ENCODE measurements at places on chromosomes 16 and 17. TPM values are rescaled to one million over a fixed set of nuclear protein-coding genes. Genes with fewer than 3 reads are reported as not detected.

DNA sequence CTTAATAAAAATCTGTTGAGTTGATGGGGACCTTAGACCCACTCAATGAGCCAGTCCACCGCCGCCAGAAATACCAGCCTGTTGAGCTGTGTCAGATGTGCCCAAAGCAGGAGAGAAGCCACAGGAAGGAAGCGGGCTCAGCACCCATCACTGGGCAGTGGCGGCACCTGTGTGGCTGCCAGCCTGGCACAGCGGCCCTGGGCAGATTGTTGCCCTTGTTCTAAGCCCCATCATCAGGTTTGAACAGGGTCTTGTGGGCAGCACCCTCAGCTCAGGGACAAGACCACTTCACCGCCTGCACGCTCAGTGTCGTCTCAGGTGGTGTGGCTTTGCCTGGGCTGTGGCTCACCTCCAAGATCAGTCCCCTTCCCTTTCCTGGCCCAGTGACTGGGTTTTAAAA is 9.3 kb downstream of the ENDOV start:
- DNase-seq = no peak

GRCh38 chr17:31696184-31696602 is 162.9 kb downstream of the COPRS start:
- DNase-seq = peak; percentile 94

GRCh38 chr16:85370543-85370880 is 242.6 kb upstream of the GSE1 start:
- no peak for DNase-seq

DNA sequence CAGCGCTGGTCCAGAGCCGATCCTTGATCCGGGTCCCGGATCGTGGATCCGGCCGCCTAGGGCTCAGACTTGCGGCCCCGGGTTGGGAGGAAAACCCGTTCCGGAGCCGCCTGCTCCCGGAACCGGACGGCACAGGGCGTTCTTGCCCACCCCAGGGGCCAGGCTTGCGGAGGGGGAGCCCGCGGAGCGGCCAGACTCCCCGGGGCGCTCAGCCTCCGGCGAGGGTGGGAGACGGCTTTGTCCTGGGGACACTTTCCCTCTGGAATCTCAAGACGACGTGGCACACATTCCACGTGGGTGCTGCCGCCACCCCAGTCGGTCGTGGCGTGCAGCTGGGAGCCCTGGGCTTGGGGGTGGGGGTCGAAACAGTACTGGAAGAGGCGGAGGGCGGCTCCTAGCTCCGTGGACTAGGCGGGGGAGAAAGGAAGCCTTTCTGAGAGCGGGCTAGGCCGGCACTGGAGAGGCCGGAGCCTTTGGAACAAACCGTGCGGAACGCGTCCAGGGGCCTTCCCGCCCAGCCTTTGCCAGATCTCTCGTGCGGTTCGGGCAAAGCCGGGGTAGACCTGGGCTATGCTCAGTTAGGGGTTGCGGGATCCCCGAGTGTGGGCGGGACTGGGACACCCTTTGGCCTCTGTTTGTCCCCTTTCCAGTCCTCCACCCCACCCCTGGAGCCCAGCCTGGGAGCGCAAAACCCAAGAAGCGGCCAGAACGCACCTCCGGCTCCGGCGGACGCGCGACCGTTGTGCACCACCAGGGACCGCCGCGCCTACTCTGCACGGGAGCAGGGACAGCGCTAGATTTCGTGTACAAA is 26.5 kb downstream of the SREBF1 start:
- peak; percentile 90 for DNase-seq

DNA sequence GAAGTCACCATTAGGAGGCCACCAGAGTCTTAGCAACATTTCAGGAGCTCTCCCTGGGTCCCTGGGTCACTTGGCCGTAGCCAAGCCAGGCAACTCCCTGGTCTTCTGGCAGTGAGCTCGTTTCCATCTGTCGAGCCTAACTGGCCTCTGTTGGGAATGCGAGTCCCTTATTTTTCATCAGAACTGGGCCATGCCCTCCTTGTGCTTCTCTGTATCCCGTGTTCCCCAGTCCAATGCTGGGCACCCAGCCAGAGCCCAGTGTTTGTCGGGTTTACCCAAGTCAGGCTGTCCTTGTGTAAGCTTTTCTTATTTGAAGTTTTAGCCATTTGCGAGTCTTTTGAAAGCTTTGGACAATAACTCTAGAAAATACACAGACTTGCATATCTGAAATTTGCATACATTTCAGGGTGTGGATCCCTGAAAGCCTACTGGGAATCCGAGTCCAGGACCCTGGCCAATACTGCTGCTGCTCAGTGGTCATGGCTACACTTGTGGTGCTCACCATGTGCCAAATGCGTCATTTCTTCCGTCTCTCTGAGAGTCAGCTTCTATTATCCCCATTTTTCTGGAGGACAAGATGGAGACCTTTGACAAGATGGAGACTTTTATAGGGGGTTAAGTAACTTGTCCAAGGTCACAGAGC is 81.6 kb upstream of the LGALS9 start:
- no peak for DNase-seq

DNA sequence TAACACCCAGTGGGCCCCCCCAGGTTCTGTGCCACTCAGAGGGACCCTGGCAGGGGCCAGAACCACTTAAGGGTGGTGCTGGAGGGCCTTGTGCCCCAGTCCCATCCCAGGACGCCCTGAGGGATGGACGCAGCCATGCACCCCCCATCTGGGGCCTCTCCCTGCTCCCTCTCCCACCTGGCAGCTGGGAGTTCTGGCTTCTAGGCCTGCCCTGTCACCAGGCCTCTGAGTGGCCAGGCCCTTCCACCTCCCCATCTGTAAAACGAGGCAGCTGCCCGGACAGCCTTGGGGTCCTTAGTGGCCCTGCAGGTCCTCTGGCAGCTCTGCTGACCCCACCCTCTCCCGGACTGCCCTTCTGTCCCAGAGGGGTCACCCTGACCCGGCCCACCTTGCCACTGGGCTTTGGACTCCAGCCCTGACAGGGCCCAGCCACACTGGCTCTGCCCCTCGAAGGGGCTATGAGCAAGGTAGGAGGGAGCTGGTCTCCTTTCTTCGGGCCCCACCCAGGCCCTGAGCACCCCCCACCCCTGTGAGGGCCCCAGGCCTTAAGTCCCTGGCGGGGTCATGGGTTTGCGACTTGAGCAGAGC is 12.3 kb downstream of the PAM16 start:
- no peak for DNase-seq

DNA sequence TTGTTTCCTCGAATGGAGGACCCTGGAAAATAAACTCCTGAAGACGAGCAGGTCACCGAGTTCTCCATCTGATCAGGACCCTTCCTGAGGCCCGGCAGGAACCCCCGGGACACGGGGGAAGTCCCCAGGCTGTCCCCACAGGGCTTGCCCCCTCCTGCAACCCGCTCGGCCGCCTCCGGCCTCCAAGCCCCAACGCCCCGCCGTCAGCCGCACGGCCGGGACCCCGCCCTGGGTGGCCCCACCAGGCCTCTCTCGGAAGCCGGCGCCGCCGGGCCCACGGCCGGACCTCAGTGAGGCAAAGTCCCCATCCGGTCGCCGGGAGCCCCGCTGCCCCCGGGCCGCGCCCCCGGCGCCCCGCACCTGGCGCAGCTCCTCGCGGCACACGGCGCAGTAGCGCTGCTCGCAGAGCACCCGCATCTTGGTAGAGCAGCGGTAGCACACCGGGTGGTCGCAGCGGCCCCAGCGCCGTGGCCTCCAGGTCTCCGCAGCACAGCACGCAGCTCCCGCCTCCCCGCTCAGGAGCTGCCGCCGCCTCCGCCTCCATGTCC is 383 bp downstream of the ZNF598 start:
- DNase-seq = no peak

DNA sequence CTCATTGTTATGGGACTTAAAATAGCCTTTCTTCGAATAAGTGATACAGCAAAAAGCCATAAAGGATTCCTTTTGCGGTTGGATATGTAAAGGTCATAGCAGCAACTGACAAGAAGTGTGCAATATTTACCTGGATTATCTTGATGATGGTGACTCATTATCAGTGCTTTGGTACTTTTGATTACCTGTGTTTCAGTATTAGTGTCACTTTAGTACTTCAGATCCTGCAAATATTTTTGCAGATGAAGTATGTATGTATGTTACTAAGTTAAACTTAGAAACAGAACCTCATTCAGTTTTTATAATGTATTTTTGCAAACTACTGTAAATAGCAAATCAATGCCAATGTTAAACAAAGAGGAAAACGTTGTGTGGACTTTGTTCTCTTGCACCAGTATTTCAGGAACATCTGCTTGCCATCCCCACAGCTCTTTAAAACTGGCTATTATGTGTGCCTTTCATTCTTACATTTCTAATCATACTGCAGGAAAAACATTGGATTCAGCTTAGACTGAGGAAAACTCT is 10.5 kb downstream of the CNEP1R1 start:
- no peak for DNase-seq

DNA sequence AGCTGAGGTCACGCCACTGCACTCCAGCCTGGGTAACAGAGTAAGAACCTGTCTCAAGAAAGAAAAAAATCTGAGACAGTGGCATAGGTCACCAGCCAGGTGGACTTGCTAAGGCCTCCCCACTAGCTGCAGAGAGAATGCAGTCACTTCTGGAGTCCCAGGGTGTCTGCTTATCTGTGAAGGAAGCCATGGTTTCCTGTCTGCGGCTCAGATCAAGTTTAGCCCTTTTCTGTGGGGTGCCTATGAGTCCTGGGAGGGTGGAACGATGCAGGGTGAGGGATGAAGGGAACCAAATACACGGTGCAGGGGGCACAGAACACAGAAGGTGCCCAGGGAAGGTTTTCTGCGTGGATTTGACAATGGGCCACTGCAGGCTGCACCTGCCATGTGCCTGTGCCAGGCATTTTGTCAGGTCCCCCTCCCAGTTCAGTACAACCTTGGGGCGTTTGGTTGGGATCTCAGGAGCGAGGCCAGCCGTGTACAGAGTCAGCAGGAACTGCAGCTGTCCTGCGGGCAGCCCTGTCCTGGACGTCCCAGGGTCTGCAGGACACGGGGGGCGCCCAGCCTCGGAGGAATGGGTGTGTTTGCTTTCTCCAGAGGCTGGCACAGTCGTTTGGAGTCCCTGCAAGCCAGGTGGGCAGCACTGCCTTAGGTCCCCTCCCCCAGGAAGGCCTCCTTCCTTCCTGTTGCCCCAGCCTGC is 41.8 kb downstream of the RAB11FIP4 start:
- DNase-seq = no peak

- DNase-seq = no peak
Measured at GRCh38 chr16:69924777-69925191, 26.4 kb upstream of the CLEC18A start.

DNA sequence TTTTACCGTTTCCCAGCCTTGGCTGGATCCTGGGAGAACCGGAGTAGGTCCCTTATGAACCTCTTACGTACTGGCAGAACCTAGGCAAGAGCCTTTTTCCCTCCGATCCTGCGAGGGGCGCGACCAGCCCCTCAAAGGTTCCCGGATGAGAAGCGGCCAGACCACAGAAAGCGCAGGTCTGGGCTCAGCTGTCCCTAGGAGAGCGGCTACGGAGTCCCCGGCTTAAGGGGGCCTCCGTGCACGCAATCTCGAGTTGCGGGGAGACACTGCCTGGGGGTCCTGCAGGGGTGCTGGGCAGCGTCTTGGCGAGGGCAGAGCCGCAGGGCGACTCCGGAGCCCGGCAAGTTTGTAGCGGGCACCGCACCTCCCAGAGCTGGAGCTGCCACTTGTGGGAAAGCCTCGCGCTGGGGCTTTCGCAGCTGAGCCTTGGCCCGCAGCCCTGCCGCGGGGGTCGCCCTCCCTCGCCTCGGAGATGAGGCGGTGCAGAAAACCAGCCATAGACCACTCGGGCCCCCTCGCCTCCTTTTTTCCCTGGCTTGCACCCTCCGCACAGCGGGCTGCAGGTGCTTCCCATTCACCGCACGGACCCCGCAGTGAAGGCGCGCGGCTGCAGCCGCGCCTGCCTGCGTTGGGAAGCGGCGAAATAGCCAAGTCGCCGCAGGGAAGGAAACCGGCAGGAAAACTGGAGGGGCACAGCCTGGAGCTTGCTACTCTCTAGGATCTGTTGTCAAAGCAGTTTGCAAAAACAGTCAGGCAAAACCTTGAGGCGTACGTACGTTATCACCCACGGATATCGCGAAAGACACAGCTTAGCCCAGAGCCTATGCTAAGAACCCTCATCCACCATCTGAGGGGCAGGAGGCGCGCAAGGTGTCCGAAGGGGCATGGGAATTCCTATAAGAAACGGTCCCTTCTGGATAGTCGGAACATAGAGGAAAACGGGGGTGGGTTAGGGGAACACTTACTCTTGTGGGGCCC is 834 bp downstream of the CDH8 start:
- peak; percentile 89 for DNase-seq

- peak; percentile 57 for DNase-seq
Measured at GRCh38 chr16:66364117-66364958, 2.2 kb upstream of the CDH5 start.

DNA sequence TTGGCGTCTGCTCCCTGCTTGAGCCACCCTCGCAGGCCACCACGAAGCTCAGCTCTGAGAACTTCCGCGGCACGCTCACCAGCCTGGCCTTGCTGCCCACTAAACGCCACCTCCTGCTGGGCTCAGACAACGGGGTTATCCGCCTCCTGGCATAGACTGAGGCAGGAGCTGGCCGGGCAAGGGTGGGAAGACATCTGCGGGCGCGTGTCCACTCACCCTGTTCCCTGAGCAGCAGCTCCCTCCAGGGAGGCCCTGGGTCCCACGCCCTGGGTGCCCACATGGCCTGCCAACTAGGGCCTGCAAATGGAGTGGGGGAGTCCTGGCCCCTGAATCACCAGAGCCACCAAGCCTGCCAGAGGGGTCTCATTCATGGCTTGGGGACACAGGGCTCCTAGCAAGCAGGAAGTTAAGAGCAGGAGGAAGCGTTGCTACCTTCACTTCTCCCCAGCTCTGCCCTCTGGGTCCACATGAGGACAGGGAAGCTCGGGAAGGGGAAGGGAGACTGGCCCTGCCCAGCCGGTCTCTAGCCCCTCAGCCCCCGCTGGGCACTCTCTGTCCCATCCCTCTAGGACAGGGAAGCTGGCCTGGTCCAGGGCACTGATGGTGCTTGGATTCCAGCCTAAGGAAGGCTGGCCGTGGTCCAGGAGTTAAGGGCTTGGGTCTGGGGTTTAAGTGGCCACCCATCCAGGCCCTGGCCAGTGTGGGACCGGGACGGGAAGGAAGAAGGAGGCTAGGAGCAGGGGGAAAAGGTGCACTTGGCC is 5.0 kb upstream of the SERPINF2 start:
- no peak for DNase-seq

GRCh38 chr17:39548494-39549225 is 59.1 kb downstream of the NEUROD2 start:
- DNase-seq = no peak

- peak; percentile 89 for DNase-seq
Measured at GRCh38 chr16:87461466-87461991, 31.3 kb downstream of the ZCCHC14 start.

Gene HEATR9
- not detected for total RNA-seq

Gene ASPHD1
- 4.5 TPM for total RNA-seq

Gene CDK3
- total RNA-seq = 3.0 TPM

Gene NLRC5
- total RNA-seq = not detected

Gene WDR59
- total RNA-seq = 38.4 TPM

Gene TP53I13
- 47.0 TPM for total RNA-seq

Gene SNAI3
- total RNA-seq = 0.71 TPM

Gene DPEP3
- 0.19 TPM for total RNA-seq

Gene CES1
- 0.34 TPM for total RNA-seq

Gene MAF
- total RNA-seq = 10.8 TPM

Gene KCNH6
- total RNA-seq = 0.03 TPM

Gene UTS2R
- 0.46 TPM for total RNA-seq

Gene CD19
- not detected for total RNA-seq
